HCT116 (cell line): ENCODE measurements at places on chromosomes 5 and 9.

DNA sequence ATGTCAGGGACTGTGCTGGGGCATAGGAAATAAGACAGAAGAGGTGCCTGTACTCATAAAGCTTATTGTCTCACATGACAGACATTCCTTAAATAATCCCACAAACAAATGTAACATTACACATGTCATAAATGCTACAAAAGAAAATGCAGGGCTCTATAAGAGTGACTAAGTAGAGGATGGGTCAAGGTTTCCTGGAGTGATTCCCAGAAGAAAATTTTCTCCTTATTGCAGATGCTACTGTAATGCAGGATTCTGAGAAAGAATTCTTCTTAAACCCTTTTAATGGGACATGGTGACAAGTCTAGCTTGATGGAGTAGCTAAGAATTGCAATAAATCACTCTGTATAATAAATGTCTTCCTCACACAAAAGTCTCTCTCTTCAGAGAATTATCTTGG lies 55.7 kb downstream of the SH3TC2 start:
- DNase-seq, result no peak

DNA sequence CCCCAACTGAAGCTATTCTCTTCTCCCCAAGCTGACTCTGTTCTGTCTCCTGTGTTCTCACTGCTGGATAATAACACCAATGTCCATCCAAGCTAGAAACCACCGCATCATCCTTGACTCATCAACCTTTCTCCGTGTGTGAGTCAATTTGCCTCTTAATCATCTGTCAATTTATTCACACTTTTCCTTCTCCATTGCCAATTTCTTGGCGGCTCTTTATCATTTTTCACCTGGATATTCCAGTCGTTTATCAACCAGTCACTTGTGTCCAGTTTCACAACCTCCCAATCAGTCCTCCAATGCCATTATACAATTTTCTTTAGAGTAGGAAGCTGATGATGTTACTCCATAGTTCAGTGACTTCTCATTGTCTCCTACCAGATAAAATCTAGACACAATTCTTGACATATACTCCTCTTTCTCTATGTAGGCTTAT lies 45.4 kb upstream of the LIFR start:
- DNase-seq, result peak; percentile 70

DNA sequence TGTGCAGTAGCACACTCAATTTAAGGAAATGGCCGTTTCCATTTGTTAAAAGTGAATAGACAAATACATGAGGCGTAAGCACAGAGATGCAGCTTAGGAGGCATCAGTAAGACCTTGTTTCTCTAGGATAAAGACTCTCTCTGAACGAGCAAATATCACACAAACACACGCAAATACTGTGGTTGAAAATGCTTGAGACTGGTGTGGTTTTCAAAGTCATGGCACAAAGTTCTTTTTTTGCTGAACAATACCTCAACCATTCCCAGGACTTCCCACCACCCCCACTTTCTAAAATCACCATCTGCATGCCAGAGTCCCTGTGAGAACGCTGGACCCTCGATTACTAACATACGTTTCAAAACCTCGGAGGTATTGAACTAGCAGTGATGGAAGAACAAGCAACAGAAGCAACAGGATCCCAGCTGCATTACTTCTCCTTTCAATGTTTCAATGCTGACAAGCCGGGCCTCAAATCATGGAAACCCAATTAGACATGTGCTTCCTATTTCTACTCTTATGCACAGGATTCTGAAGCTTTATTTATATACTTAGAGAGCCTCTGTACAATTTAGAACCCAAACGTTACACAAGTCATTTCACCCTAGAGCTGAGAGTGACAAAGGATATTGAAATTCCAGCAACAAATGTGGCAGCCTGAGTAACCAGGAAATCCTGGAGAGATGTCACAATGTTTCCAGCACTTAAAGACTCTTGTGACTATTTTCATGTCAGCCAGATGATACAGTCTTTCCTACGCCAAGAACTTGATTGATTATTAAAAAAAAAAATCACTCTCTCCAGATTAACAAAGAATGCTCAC lies 63.9 kb downstream of the CDC14B start:
- no peak for DNase-seq

DNA sequence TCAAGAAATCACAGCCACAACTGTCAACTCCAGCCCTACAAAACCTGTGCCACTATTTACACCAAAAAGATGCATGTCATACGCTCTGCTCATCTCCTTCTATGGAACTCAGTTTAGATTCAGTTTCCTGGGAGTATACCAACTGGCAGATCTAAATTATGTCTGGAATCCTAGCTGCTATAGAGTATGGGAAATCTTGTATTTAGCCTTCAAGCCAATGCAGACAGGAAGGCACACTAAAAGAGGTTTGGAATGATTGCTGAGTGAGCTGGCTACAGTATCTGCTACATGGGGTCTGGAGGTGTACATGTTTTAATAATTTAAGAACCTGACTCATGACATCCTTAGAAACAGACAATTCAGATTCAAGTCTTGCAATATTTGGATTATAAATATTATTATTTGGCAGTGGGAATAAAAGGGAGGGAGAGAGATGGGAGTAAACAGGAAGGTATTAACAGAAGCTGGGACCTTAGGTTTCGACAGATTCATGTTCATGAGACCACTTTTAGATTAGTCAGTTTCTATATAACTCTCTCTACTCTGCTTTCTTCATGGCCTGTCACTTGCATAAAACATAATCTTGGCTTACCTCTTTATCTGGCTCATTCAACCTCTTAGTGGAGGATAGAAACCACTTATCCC lies 178.8 kb upstream of the HAPLN1 start:
- no peak for DNase-seq

DNA sequence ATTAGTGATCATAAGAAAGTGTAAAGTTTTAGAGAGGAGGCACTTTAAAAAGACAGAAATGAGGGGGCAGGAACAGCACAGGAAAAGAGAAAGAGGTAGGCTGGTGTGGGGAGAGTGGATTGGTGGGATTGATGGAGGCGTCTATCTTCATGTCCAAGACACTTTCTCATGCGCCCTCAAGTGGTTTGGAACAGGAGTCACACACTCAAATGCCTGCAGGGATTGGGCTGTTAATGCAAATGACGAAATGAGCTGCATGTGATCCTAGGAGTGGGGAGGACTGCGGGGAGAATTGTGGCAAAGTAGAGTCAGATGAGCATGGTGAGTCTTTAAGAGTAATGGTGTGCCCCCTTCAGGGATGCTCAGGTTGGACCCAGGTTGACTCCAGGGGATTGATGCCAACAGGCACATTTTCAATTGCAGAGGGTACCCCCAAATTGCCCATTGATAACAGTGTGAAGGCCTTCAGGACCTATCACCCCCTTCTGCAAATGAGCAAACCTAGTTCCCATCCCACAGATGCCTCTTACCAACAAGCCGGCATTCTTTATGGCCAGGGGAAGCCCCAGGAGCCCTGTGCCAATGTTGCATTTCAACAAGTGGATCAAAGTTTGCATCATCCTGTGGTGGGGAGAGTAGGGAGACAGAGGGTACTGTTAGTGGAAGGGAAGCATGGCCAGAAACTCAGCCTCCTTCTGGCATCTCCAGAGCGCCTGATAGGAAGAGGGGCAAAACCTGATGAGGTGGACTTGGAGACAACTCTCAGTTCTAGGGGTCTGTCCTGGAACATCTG lies 5.3 kb downstream of the SLC36A3 start:
- peak; percentile 33 for DNase-seq
